Astrocyte of the cerebellum (primary cell): ENCODE measurements at places on chromosomes 5 and 9.

GRCh38 chr5:16593628-16594027 lies 23.2 kb downstream of the RETREG1 start:
- no peak for DNase-seq

DNA sequence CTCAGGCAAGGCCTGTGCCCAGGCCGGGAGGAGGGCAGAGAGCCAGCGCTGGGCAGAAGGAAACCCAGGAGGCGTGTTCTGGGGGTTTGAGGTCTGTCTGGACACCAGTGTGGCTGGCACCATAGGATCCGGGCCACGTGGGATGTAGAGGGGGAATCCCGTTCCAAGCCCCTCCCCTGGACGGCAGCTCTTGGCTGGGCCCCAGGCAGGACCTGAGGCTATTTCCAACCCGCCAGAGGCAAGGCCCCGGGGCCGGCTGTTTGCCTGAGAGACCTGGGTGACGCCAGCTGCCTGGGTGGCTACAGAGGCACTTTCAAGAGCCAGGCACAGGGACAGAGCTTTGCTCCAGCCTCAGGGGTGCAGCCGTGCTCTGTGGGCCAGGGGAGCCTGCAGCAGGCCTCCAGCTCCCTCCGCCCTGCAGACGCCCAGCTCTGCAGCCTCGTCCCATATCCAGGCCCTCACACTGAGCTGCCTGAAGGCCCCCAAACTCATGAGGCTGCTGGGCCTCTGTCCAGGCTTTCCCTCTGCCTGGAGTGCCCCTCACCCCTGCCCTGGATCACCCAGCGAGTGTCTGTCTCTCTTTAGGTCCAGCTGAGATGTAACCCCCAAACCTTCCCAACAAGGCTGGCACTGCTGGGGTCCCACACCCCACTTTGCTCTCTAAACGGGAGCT lies 56.6 kb upstream of the EGFL7 start:
- DNase-seq: no peak

GRCh38 chr5:112119508-112119907 lies 299.6 kb downstream of the EPB41L4A start:
- DNase-seq: no peak

DNA sequence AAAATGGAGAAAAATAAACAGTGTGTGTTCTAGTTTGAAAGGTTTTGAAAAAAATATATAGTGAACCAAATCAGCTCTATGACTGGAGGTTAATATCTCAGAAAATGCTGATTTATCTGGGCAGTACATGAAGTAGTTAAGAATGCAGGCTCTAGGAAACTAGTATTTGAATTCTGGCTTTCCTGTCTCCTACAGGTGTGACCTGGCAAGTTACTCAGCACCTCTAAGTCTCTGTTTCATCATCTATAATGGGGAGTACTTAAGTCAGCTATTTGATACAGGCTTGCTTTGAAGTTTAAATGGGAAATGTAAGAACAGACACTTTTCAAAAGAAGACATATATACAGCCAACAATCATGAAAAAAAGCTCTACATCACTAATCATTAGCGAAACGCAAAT lies 5.2 kb downstream of the GRAMD2B start:
- no peak for DNase-seq

GRCh38 chr5:999032-999501 lies 9.5 kb upstream of the NKD2 start:
- no peak for DNase-seq

DNA sequence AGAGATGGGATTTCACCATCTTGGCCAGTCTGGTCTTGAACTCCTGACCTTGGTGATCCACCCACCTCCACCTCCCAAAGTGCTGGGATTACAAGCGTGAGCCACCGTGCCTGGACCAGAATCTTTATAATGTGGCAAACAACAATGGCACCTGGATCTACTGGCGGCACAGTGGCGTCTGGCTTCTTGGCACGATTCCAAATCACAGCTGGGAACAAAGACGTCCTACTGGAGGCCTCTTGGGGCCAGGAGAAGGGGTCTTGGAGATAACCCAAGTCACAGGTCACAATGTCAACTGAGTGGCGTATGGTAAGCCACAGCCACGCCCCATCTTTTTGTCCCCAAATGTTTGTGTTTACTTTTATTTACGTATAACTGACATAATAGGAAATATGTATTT lies 77.8 kb upstream of the RAPGEF1 start:
- DNase-seq: no peak

DNA sequence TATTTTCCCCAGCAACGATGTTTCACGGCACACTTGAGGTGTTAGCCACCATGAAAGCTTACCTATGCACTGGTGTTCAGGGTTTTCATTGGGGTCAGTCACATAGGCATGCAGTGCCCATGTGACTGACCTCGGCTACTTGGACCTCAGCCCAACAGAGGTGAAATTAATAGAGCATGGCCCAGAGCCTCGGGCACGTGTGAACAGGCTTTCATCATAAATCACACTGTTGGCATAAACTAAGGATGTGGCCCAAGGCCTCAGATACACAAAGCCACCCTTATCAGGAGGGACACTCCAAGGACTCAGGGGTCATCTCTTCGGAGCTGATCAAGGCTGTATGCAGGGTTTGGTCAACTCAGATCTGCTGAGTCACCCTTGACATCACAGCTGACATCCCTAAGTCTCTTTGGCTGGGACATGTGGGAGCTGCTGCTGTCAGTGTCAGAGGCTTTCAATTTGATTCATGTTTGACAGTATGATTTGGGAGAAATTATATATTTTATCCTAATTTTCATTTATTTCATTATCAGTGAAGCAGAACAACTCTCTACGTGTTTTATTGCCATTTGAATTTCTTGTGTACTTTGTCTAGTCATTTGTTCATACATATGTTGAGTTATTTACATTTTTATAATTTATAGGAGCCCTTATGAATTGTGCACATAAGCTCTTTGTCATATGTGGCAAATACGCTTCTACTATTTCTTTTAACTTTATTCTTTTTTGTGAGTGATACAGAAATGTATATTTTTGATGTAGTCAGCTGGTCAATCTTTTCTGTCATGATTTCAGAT lies 59.7 kb upstream of the ANKRD33B start:
- DNase-seq: no peak

GRCh38 chr9:117535973-117536372 lies 121.1 kb upstream of the ASTN2 start:
- no peak for DNase-seq

DNA sequence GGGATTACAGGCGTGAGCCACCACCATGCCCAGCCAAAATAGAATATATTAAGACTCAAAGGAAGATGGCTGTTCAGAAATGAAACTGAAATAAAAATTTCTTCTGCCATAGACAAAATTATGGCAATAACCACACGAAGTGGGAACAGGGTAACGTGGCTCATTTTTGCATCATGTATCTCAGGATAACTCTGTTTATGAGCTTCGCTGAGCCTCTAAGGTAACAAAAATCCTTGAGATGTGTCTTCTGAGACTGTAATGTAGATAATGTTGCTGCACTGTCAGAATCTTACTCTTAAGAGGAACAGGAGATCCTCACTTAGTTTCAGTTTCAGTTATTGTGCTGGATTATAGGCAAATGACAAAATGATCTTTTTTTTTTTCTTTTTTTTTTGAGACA lies 153.8 kb downstream of the GOLPH3 start:
- no peak for DNase-seq

DNA sequence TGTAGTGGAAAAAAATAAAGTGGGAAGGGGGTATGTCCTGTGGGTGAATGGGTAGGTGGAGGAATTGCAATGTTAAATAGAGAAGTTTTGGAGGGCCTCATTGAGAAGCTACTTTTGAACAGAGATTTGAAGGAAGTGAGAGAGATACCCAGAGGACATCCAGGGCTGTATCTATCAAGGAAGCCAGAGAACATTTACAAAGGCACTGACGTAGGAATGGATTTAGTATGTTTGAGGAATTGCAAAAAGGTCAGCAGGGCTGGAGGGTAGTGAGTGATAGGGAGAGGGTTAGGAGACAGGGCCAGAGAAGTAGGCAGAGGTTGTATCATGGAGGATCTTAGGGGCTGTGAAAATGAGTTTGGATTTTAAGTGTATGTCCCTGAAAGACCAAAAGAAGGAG lies 13.9 kb downstream of the PTTG1 start:
- DNase-seq: no peak

DNA sequence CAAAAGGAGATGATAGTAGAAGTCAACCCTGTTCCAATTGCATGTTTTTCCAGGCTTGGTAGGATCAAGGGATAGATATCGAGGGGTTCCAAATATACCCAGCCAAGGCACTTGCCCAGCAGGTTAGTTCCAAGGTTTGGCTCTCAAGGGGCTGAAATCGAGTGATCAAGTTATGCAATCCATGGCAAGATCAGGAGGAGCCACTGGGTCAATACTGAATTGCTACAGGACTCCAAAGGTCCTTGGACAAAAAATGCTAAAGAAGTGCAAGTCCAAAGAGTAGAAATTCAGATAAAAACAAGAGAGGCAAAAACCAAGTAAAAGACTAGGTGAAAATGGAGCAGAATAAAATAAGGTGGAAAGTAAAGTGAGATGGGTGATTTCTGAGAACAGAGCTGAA lies 179.1 kb upstream of the RFX3 start:
- no peak for DNase-seq

GRCh38 chr9:20187318-20187717 lies 398.5 kb upstream of the SLC24A2 start:
- no peak for DNase-seq

GRCh38 chr5:125023673-125024072 lies 277.2 kb upstream of the ZNF608 start:
- DNase-seq: no peak

DNA sequence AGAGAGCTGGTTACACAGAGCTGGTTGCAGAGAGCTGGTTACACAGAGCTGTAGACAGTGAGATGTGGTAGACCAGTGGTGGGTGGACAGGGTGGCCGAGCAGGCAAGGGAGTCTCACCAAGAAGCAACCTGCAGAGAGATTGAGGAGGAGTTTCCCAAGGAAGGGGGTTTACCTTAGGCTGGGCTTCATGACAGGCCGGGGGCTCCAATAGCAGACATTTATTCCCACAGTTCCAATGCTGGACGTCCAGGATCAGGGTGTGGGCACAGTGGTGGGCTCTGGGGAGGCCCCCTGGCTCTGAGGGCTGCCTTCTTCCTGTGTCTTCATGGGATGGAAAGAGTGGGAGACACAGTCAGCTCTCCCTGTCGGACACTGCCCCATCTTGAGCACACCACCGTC lies 386.9 kb upstream of the IRX4 start:
- DNase-seq: no peak

DNA sequence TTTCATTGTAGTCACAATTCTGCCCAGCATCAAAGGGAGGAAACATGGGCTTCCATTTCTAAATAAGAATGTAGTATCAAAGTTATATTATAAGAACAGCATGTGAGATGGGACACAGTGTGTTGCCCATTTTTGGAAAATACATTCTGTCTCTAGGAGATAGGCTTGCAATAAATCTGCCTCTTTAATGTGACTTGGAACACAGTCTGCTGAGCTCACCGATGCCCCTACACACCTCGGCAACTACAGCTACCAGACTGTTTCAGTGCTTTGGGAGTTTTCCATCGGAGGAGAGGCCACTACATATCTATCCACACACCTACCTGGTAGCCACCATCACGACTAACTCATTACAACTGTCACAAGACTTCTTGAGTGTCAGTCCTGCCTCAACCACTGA lies 18.9 kb upstream of the FCHO2 start:
- no peak for DNase-seq

- DNase-seq: no peak
These were observed 51.2 kb downstream of the USP20 start for GRCh38 chr9:129886226-129887174.

DNA sequence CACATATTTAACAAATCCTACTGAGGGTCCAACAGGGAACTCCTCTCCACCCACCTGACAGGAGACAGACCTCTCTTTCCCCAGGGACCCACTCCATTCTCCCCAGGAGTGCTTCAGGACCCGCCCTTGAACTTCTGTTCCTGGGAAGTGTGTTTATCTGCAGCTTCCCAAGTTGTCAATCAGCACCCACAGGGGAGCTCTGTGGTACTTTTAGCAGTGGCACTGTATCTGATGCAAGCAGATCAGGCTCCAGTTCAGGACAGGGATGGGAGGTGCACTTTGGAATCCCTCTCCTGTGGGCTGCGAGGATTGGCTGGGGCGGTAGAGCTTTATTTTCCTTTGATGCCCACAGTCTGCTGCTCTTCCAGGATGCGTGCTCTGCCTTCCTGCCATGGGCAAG lies 8.7 kb downstream of the GALNT10 start:
- no peak for DNase-seq
